ENCODE measurements at places on chromosomes 12 and 14.

DNA sequence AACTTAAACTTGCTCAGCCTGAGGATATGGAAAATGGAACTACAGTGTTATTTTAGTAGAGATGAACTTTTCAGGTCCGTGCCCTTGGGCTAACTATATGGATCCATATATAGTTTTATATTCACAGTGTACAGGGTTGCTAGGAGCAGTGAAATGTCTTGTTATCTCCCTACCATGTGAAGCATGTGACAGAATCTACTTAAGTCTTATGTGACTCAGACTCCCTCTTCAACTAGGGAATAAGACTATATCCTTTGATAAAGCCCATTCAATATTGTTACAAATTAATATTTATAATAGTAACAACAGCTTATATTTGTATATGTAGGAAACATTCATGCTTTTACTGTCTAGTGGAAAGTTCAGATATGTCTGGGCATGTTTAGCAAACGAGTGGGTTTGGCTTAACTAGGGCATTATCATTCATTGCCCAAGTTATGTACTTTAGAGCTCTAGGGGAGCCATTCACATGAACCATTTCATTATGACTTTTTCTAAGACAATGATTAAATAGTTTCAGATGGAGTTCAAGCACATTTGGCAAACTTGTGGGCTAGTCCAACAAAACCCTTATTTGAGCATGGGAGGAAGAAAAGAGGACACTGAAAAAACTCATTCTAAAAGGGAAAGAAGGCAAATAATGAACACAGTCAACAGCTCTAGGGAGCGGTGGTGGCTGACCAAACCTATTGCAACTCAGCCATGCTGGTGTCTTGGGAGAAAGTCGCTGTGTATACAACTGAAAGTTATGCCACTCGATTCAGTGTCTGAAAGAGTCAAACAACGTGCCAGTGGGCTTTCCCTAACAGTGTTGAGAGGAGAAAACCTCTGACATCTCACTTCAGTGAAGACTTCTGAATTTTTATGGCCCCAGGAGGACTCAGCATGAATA lies 305.9 kb upstream of the G2E3 start:
- DNase-seq, result no peak

- no peak for DNase-seq
These were observed 855.0 kb downstream of the BCL11B start for GRCh38 chr14:98417001-98417400.

DNA sequence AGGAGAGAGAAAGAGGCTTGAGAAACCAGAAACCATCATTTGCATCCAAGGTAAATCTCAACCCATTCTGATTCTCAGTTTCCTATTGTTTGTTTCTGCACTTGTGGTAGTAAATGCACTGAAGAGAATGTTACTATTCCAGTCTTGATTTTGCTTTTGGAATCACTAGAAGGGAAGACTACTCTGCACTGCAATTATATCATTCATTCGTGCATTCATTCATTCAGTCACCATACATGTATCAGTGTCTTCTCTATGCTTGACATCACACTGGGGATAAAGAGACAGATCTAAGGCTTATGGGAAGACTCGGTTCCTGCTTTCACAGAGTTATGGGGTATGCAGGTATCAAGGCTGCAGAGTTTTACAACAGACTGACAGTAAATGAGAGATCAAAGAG lies 90.3 kb upstream of the EGLN3 start:
- DNase-seq, result no peak

GRCh38 chr12:5688226-5688625 lies 256.3 kb downstream of the NTF3 start:
- DNase-seq, result no peak

- DNase-seq, result no peak
These were observed 188.3 kb downstream of the DAD1 start for GRCh38 chr14:22400655-22401259.

- DNase-seq, result no peak
These were observed 55.8 kb upstream of the CHGA start for GRCh38 chr14:92866901-92867865.

Measured in suppressor macrophage (primary cell).